Testis (tissue), 5 donors: ENCODE measurements at places on chromosomes 11 and 22.

GRCh38 chr11:14132312-14132711 lies 169.8 kb downstream of the SPON1 start:
- no peaks in the 10 kb centered on the region for H3K27me3 ChIP-seq
- no peak overlapping the region for H3K4me3 ChIP-seq
- no peaks in the 10 kb centered on the region for H3K36me3 ChIP-seq
- no peaks in the 10 kb centered on the region for H3K4me1 ChIP-seq
- DNase-seq: no peak
- no peak overlapping the region for H3K27ac ChIP-seq

DNA sequence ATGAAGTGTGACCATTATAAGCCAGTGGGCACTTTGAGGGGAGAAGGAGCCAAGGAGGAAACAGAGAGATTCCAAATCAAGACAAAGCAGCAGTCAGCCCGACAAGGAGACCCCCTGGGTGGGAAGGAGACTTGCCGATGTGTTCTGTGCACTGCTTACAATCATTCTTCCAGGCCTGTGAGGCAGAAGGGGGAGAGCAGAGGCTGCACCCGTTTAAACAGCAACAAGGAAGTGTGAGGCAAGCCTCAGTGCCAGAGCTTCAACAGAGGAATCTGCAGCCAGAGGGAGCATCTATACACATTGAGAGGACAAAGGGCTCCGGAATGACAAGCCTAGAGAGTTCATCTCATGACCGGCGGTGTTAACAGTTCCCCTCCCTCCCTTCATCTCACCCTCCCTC lies 121.1 kb downstream of the NXPE2 start:
- no peak for DNase-seq
- H3K36me3 ChIP-seq: no peaks in the 10 kb centered on the region
- no peak overlapping the region for H3K27ac ChIP-seq
- no peaks in the 10 kb centered on the region for H3K4me1 ChIP-seq

DNA sequence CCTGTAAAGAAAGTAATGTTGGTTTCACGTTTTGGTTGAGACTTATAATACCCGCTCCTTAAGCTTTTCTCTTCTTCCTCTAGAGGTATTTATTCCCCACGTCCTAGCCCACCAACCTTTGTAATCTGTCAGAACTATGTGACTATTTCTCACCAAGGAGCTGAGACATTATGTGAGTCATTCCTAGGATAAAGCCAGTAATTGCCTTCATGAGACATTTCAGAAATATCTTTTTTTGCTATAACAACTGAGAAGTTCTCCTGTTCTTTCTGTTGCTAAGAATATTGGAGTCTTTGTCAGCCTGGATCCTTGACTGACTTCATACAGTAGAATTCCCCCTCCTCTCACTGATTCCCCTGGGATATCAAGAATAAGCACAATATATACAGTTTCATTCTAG lies 1497.0 kb upstream of the TENM4 start:
- no peak overlapping the region for H3K27ac ChIP-seq
- DNase-seq: no peak
- H3K27me3 ChIP-seq: no peaks in the 10 kb centered on the region
- no peaks in the 10 kb centered on the region for H3K4me1 ChIP-seq

DNA sequence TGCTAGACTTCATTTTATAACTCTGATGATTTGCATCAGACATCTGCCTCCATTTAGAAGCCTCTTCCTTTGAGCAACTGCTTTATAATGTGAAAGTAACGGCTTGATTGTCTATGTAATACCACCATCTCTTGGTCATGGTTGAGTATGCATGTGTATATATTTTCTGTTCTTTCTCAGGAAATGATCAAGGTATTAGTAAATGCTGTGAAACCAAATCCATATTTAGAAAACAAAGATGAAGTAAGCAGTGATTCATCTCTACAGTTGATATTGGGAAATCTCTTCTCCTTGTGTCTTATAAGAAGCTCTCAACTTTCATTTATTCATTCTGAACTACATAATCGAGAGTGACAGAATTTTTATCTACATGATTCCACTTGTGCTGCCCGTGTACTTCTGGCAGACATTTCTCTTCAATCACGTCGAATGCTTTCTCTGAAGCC lies 104.6 kb upstream of the ANO3 start:
- no peak for DNase-seq
- no peak overlapping the region for H3K4me3 ChIP-seq
- no peaks in the 10 kb centered on the region for H3K36me3 ChIP-seq
- H3K4me1 ChIP-seq: no peaks in the 10 kb centered on the region

DNA sequence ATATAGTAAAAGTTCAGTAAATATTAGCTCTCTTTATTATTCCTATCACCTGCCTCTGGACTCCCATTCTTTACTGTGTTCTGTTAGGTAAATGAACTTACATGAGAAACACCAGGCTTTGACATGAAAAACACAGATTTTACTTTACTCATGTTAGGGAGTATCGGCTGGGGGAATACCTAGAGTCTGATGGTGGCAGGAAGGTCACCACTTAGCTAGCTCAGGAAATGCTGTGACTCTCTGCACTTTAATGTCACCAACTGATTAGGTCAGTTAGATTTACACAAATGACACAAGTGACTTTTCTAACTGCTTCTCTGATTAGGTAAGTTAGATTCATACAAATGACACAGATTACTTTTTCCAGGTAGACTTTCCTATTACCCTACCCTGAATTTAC lies 225.1 kb downstream of the SWAP70 start:
- no peaks in the 10 kb centered on the region for H3K4me1 ChIP-seq
- no peak for DNase-seq
- no peaks in the 10 kb centered on the region for H3K27me3 ChIP-seq
- H3K27ac ChIP-seq: no peak overlapping the region
- H3K4me3 ChIP-seq: no peak overlapping the region
